ENCODE measurements at places on chromosomes 2 and 18.

GRCh38 chr18:6521803-6522418 is 107.2 kb upstream of the L3MBTL4 start:
- DNase-seq = peak; percentile 4

DNA sequence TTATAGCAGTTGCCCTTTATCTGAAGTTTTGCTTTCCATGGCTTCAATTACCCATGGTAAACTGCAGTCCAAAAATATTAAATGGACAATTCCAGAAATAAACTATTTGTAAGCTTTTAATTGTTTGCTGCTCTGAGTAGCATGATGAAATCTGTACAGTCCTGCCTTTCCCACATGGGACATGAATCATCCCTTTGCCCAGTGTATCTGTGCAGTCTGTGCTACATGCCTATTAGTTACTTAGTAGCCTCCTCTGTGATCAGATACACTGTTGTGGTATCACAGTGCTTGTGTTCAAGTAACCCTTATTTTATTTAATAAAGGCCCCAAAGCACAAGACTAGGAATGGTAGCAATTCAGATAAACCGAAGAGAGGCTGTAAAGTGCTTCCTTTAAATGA is 810.6 kb upstream of the PIK3C3 start:
- DNase-seq = no peak

- DNase-seq = no peak
These were observed 467.4 kb upstream of the CDH20 start for GRCh38 chr18:60865801-60866200.

DNA sequence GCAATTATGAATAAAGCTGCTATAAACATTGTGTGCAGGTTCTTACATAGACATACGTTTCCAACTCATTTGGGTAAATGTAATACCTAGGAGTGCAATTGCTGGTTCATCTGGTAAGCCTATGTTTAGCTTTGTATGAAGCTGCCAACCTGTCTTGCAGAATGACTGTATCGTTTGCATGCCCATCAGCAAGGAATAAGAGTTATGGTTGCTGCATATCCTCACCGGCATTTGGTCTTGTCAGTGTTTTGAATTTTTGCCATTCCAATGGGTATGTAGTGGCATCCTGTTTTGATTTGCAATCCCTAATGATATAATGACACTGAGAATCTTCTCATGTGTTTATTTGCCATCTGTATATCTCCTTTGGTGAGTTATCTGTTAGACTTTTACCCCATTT is 20.7 kb downstream of the CCDC150 start:
- DNase-seq = no peak

GRCh38 chr2:75555701-75556100 is 5.0 kb downstream of the EVA1A start:
- no peak for DNase-seq

DNA sequence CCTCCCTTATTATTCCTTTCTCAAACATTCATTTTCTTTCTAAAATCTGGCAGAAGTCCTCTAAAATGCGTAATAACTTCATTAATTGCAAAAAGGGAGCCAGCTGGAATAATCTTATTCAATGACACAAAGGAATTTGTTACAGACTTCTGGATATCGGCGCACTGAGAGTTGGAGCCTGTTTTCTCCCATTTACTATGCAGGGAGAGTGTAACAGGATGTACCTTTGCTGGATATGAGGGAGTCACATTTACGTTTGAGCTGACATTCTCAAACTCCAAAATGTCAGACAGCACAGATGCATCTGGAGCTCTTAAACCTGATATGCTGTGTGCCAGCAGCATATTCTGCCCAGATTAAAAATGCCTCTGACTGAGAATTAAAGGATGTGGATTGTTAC is 275.3 kb downstream of the TMX3 start:
- DNase-seq = no peak

- no peak for DNase-seq
These were observed 2.1 kb downstream of the POMC start for GRCh38 chr2:25165992-25166875.

- DNase-seq = no peak
These were observed 1.6 kb downstream of the KCNJ3 start for GRCh38 chr2:154700136-154700535.

DNA sequence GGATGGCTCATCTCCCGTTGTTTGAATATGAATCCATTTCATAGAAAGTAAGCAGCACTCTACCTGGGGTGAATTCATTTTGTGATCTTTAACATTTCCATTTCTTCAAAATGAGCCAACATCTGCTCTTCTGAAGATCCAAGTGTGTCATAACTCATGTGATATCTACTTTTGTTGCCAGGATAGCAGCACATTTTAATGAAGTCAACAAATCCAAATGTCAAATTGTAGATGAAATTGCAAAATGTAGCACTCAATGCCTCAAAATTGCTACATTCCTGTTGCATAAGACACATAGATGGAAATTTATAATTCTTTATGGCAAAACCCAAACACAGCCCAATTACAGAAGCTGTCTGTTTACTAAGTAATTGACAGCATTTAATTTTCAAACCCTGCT is 360.7 kb downstream of the TMX3 start:
- no peak for DNase-seq

DNA sequence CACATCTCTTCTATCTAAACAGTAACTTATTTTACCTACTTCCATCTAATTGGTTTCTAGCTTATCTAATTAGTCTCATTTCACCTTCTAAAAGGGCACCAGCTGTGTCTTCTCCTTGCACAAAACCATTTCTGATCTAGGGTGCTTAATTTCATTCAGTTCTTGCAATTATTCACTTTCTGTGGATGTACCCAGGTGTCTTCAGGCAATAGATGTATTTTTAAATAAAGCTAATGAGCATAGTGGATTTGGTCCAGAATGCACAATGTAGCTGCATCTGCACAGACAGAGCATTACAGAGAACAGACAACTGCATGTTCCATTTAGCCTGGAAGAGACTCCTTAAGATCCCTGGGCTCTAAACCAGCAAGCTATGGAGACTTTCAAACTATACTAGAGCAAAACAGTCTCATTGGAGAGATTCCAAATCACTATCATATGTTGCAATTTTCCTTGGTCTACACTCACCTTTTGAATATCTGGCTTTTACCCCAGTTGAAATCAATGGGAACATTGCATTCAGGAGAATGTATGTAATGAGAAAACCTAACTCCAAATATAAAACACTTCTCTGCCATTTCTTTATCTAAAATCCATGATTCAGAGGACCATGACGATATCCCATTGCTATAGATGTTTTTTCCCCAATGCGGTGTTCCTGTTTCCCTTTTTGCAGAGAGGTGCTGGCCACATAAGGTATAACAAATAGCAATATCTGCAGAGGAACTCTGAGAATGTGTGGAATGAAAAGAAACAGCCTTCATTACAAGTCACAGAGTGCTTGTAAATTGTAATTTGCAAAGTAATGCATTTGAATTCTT is 3.5 kb upstream of the RFX8 start:
- DNase-seq = no peak

DNA sequence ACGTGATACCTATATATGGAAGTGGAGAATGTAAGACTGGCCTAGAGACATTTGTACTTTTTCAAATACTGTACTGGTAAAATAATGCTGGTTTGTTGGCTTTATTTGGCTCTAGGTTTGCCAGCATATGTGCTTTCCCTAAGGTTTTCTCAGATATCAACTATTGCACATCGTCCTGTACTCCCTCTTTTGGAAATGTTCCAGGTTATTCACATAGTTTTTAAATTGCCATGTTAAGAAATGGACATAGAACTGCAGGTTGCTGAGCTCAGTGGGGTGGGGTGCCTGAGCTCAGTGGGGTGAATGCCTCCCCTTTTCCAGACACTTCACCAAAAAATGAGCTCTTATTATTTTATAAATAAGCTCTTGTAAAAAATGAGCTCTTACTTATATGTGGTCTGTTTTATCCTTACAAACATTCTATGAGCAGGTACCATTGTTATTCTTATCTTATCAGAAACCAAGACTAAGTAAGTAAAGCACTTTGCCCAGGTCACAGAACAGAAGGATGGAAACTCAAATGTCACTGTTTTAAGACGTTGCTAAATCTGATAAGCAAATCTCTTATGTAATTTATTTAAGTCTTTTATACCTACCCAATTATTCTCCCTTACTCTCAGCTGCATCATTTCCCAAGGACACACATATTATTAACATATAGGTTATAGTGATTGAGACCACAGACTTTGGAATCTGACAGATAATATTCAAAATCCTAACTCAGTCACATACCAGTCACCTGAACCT is 99.0 kb downstream of the CPS1 start:
- DNase-seq = no peak

Data from CD14-positive monocyte (primary cell).